Activated B cell treated with CpG ODN at 0.5 μM for 24 hours (primary cell): ENCODE measurements at places on chromosomes 4 and X. TPM values are rescaled to one million over a fixed set of nuclear protein-coding genes. Genes with fewer than 3 reads are reported as not detected.

The RRH gene
- total RNA-seq: 0.59 TPM in 1 of 2 replicates, not detected in the other

The PAGE4 gene
- total RNA-seq: not detected in 2 replicates

The ADRA2C gene
- total RNA-seq: not detected in 2 replicates

The HTR2C gene
- total RNA-seq: not detected in 2 replicates

The ATP1B4 gene
- total RNA-seq: not detected in 2 replicates

The FOXR2 gene
- not detected in 2 replicates for total RNA-seq

The TECRL gene
- total RNA-seq: not detected in 2 replicates

The MAP3K15 gene
- 0.11 TPM in 1 of 2 replicates, not detected in the other for total RNA-seq

The SHOX gene
- total RNA-seq: not detected in 2 replicates

The ADGRG2 gene
- not detected in 2 replicates for total RNA-seq

The PHEX gene
- 0.27 and 0.49 TPM in 2 replicates for total RNA-seq

The ACTRT1 gene
- total RNA-seq: not detected in 2 replicates

The ASB9 gene
- not detected in 2 replicates for total RNA-seq

The ZNF330 gene
- 40.7 and 41.2 TPM in 2 replicates for total RNA-seq

The POU4F2 gene
- not detected in 2 replicates for total RNA-seq

The FHIP1A gene
- total RNA-seq: 0.04 and 0.07 TPM in 2 replicates

The FGFBP1 gene
- not detected in 2 replicates for total RNA-seq

The XAGE2 gene
- total RNA-seq: not detected in 2 replicates

The CT45A3 gene
- not detected in 2 replicates for total RNA-seq

The GPM6B gene
- not detected in 2 replicates for total RNA-seq

The CSN1S1 gene
- not detected in 2 replicates for total RNA-seq

The FOXO4 gene
- 10.1 and 16.1 TPM in 2 replicates for total RNA-seq

The FAM149A gene
- total RNA-seq: not detected in 2 replicates

The CCKAR gene
- not detected in 2 replicates for total RNA-seq
